ENCODE measurements at places on chromosomes 3 and 15.

GRCh38 chr15:63040954-63041353 lies 1.6 kb upstream of the TPM1 start:
- no peak for DNase-seq

DNA sequence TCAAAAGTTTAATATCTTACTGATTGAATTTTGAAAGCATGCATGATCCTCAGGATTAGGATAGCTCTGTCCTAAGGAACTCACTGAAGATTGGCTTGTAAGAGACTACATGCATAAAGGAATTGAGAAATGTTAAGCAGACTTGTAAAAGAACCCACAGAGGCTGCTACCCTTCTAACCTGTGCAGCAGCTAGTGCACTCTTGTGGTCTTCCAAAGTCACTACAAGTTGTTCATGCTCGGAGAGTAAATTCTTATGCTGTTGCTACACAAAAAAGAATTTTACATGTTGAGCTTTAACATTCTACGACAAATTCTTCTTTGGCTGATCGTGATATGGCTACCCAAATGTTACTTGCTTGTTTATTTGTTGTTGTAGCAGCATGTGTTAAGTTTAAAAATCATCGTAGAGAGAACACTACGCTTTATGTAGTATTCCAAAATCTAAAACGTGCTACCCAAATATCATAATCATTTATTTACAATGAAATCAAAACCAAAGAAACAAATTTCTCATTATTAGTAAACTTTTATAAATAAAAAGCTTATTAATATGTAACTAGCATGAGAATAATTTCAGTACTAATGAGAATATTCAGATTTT lies 55.0 kb downstream of the GOLIM4 start:
- DNase-seq, result peak; percentile 58

- DNase-seq, result peak; percentile 85
These were observed 6.5 kb downstream of the RUBCN start for GRCh38 chr3:197730200-197730599.

DNA sequence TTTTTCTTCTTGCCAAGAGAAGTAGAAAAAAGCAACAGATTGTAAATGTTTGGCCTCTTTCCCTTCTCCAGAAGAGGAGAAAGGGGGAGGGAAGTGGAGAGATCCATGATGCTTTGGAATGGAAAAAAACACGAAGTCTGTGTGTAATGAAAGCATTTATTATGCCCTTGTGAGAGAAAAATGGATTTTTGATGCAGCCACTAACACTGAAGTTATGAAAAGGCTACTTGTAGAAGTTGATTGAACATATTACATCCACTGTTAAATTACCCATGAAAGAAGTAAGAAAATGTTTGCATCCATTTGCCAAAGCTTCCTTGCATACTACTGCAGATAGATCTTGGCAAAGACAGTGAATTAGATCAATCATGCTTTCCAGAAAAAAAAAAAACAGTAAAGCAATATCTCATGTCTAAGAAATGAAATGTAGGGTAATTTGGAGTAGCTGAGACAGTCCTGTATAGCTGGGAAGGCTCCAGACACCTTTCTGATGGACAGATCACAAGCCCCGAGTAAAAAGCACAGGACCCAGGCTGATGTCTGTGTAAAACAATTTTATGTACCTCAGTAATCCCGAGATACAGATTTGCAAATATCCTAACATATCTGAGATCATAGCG lies 295.5 kb downstream of the PLOD2 start:
- no peak for DNase-seq

DNA sequence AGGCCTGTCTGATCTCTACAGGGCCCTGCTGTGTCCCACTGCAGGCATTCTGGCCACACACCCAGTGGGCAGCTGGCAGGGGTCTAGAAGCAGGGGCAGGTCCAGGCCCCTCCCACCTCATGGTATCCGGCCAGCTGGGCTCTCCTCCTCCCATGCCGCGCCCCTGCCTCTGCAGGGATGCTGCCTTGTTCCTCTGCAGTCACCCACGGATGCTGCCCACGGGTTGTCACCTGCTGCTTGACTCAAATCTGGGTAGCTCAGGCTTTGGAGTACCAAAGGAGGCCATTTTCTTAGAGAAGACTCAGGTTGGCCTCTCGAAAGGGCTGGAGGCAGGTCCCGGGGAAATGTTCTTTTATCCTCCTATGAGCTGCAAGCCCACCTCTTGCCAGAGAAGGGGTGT lies 25.0 kb downstream of the EFCAB12 start:
- no peak for DNase-seq

GRCh38 chr15:62469874-62470688 lies 305.0 kb upstream of the C2CD4B start:
- peak; percentile 71 for DNase-seq

GRCh38 chr3:15501126-15501525 lies 20.4 kb downstream of the COLQ start:
- no peak for DNase-seq

DNA sequence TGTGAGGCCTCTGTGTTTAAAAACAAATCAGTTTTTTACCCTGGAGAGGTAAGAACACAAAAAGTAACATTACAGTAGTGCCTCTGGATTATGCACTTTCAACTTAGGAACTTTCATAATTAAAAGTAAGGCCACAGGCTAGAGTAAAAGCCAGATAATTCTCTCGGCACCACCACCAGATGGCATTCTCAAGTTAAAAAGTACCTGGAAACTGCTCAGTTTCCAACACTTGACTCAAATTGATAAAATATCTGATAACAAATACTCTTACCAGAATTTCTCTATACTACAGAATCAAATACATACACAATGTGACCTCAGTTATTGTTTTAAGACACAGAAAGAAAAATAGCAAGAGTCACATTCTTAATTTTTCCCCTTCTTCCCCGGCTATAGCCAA lies 19.9 kb downstream of the SPICE1 start:
- peak; percentile 21 for DNase-seq

DNA sequence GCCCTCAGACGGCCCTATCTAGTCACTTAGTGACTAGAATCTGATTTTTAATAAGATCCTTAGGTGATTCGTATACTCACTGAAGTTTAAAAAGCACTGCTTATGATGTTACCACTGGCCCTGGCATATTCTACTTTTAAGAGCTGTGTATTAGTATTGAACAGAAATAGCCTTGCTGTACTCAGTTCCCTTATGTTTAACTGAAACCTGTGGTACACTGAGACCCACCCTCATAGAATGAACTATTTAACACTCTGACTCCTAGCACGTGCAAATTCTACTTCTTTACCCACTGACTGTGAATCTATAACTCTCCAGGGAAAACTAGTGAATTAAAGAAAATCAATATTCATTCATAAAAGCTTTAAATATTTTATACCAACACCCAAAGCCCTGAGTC lies 108.9 kb downstream of the CCNL1 start:
- DNase-seq, result no peak

DNA sequence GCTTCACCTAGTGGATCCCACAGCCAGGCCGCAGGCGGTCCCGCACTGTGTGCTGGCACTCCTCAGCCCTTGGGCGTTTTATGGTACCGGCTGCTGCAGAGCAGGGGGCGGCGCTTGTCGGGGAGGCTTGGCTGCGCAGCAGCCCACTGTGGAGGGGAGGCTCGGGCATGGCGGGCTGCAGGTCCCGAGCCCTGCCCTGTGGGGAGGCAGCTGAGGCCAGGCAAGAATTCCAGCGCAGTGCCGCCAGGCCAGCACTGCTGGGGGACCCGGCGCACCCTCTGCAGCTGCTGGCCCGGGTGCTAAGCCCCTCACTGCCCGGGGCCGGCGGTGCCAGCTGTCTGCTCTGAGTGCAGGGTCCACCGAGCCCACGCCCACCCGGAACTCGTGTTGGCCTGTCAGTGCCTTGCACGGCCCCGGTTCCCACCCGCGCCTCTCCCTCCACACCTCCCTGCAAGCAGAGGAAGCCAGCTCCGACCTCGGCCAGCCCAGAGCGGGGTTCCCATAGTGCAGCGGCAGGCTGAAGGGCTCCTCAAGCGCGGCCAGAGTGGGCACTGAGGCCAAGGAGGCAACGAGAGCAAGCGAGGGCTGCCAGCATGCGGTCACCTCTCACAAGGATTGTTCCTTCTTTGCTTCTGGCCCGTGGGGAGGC lies 435.0 kb upstream of the ATP10A start:
- no peak for DNase-seq

GRCh38 chr3:179794355-179794754 lies 141.5 kb downstream of the USP13 start:
- DNase-seq, result no peak

DNA sequence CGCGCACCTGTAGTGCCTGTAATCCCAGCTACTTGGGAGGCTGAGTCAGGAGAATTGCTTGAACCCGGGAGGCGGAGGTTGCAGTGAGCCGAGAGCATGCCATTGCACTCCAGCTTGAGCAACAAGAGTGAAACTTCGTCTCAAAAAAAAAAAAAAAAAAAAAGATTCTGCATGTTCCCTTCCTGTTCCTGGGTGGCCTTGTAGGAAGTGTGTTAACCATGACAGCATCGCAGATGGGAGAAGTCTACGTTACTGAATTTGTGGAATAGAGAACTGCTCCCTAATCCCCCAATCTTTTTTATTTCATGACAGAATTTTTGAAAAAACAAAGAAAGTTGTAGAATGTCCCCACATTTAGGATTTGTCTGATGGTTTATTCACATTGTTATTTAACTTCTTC lies 45.4 kb downstream of the FOXL2 start:
- DNase-seq, result no peak

GRCh38 chr15:85563328-85563727 lies 182.9 kb downstream of the AKAP13 start:
- DNase-seq, result peak; percentile 53

GRCh38 chr3:67433109-67433508 lies 221.3 kb downstream of the SUCLG2 start:
- no peak for DNase-seq

DNA sequence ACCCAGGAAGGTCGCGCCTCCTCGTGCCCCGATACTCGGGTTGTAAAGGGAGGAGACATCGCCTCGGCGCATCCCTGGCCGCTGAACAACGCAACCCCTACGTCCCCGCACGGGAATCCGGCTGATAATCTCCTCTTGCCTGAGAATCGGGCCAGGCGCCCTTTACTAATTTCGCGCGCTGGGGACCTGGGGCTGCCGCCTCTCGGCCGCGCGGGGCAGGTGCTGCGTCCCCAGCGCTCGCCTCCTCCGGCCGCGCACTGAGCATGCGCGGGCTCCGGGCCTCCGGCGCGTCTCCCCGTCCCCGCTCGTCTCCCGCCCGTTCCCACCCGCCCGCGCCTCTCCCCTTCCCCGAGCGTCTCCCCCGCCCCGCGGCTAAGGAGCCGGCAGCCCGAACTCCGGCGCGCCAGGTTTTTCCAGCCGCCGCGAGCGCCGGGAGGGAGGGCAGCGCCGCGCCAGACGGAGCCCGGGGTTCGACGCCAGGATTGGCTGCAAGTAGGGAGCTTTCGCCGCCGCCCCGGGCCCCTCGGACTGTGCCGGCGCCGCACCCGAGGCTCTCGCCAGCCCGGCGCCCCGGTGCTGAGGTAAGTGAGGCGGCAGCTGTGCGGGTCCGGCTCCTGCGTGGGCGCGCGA lies at the start of gene CNTN4:
CNTN4 (plus strand) TSS at position 469 of the 630 bp plus-strand sequence.
- peak; percentile 57 for DNase-seq

- peak; percentile 95 for DNase-seq
These were observed at the start of gene SCAANT1 for GRCh38 chr3:63911873-63912767. SCAANT1 (minus strand) TSS chr3:63912383.

All from GM03348 (cell line).